Fibroblast of gingiva (primary cell): ENCODE measurements at places on chromosomes 16 and 17.

DNA sequence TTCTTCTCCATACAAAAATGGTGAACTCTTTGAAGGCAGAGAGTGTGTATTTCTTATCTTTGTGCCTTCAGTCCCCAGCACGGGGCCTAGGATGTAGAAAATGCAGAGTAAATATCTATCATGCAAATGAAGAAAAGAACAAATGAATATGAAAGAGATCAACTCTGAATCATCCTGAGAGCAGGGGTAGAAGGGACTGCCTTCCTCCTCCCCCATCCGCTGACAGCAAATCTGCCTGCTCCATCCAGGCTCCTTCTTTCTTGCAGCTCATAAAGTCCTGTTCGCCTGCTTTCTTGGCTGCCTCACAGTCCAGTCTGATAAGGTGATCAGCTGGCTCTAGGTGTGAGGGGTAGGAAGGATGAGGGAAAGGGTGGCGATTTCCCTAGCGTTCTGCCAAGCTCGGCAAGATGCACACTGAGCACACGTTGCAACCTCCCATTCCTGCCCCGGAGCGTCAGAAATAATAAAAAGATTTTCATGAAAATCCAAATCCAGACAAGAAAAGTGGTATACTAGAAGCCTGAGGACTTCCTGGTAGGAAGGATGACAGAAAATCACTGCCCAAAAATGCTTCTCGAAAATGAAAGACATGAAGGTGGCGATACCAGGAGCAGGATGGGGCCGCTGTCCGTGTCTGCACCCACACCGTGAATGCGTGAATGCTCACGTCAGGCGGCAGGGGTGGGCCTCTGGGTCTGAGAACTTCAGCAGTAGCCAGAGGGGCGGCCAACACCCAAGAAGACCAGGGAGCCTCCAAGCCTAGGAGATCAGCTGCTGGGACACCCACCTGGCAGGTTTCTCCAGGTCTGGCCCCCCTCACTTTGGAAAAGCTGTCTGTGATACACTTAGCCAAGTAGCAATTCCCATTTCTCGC lies 67.1 kb downstream of the VPS53 start:
- no peak for DNase-seq

GRCh38 chr17:40417258-40417608 lies 463 bp downstream of the TOP2A start:
- DNase-seq = no peak

- no peak for DNase-seq
These were observed 100.9 kb downstream of the C16orf95 start for GRCh38 chr16:87216148-87216840.

DNA sequence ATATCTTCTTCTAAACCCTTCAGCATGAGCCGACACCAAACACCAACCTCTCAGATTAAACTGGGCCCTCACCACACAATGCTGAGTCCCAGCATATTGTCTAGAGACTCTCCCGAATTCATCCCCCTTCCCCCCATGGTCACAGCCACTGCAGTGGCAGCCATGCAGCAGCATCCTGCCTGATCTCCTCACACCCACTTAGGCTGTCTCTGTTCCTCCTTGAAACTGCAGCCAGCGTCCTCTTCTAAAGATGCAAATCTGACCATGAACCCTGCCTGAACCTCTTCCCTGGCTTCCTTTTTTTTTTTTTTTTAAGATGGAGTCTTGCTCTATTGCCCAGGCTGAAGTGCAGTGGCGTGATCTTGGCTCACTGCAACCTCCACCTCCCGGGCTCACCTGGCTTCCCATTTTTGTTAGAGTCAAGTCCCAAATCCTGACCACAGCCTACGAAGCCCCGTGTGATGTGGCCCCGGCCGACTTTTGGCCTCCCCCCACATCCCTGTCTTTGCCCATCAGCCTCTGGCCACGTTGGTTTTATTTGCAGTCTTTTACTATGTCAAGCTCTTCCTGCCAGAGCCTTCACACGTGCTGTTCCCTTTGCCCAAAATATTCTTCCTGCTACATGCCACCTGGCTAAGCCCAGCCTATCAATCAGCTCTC lies 2.8 kb downstream of the FA2H start:
- DNase-seq = no peak

GRCh38 chr17:10384175-10384574 lies 11.4 kb upstream of the MYH13 start:
- DNase-seq = no peak

GRCh38 chr16:29809850-29810698 lies 1.9 kb upstream of the PRRT2 start:
- DNase-seq = no peak

GRCh38 chr17:69492410-69493071 lies 78.0 kb downstream of the MAP2K6 start:
- peak; percentile 75 for DNase-seq

DNA sequence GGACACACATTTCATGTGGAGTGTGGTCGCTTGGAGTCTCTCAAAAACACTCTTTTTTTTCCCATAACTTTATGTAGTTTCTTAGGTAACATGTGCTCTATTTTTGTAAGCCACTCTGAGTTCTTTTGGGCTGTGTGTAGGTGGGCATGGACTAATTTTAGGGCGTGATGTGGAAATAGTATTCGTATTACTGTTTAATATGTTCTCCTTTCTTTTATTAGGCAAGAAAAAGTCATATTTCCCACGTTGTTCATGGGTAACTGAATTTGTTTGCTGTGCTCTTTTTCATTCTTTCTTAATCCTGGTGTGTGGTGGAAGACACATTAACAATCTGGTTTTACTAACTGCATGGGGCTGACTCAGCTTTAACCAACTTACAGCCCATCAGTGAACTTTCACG lies 27.4 kb downstream of the NDEL1 start:
- peak; percentile 87 for DNase-seq

DNA sequence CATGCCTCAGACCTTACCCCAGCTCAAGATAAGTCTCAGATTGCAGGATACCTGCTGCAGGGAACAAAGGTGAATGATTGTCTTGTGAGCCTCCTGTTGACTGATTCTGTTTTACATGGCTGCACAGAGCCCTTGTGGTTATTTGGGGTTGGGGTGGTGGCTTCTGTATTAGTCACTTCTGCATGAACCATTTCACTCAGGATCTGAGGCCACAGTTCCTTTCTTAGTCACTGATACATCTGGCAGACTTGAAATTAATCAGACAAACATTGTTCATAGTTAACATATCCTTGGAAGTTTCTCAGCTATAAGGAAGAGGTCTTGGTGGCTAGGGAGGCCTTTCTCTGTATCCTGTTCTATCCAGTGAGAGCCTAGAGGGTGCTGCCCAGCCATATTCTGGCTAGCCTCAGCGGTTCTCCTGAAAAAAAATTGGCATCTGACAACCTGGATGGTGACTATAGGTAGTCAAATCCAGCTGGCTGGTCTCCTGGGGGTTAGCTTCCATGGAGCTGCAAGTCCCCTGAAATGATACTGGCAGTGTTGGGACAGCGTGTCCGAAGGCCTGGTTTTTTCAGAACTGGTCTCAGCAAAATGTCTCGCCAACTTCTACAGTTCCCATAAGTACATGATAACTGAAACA lies 8.4 kb upstream of the PLK1 start:
- DNase-seq = peak; percentile 45

- DNase-seq = no peak
These were observed 133.4 kb downstream of the OR1D5 start for GRCh38 chr17:2929881-2930533.

DNA sequence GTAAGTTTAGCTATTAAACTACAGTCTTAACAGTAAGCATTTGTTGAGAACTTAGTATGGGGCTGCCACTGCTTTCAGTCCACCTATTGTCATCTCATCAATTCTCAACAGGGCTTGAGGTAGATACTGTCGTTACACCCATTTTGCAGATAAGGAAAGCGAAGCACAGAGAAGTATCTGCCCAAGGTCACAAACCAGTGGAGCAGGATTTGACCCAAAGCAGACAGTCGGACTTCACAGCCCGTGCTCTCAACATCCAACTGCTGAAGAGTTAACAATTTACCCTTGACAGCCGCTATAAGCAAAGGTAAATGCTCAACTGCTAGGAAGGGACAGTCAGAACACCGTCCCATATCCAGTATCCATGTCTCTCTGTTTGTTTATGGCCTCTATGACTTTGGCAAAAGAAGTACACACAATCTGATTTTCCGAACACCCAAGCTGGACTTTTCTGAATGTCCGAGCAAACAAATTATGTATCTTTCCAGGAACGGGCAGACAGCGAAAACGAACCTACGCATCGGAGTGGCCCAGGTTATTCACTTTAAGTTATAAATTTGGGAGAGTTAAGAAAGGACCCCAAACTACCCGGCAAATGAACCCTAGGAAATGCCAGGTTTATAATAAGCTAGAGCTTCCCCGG lies 1.2 kb downstream of the SIAH1 start:
- no peak for DNase-seq

- DNase-seq = no peak
These were observed 14.0 kb downstream of the RPH3AL start for GRCh38 chr17:338442-339192.

GRCh38 chr17:7739746-7740145 lies 22.2 kb downstream of the DNAH2 start:
- DNase-seq = no peak

DNA sequence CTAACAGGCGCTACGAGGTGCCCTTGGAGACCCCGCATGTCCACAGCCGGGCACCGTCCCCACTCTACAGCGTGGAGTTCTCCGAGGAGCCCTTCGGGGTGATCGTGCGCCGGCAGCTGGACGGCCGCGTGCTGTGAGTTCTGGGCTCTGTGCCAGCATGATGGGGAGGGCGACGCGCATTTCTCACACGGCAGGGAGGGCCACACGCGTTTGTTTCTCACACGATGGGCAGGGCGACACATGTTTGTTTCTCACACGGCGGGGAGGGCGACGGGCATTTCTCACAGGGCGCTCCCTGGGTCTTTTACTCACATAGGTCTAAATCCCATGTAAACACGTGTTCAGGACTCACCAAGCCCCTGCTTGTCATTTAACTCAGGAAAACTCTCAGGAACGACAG lies 4.4 kb downstream of the GAA start:
- no peak for DNase-seq

DNA sequence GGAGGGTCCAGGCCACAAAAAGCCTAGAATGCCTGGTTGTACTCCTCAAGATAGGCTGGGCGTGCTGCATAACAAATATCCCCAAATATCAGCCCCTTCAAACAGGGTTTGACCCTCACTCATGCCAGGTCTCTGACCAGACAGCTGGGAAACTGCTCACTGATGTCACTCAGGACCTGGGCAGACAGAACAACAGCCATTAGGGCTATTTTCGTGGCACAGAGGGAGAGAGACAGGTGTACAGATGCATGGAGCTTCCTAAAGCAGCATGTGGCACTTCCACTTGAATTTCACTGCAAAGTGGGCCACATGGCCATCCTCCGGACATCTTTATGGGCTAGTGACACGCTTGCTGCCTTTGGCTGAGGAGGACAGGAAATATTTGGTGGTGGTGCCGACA lies 73.1 kb downstream of the SREBF1 start:
- DNase-seq = no peak

DNA sequence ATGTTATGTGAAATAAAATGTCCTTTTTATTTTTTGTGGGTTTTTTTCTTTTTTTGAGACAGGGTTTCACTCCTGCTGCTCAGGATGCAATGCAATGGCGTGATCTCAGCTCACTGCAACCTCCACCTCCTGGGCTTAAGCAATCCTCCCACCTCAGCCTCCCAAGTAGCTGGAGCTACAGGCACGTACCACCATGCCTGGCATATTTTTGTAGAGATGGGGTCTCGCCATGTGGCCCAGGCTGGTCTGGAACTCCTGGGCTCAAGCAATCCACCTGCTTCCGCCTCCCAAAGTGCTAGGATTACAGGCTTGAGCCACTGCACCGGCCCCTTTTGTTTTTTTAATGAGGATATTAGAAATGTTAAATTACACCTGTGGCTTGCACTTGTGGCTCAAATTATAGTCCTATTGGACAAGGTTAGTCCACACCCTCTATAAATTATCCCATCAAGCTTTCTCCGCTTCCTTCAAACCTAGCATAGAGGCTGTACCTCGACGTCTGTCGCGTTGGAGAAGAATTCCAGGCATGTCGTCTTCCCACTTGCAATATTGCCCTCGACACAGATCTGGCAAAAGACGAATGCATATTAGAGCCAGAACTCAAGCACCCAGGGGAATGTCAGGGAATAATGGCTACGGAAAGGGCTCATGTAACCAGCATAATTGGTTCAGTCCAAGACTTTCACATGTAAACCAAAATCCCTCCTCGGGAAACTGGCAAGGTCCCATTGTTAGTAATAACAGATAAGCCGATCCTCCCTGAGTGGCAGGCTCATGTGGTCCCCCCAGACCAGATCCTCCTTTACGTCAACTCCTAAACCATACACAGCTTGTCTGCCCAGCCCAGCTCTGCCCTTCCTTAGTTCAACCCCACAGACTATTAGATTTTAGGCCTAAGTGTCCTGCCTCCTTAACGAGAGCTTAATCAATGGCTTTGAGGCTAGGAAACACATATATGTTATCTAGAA lies 8.2 kb downstream of the TK2 start:
- no peak for DNase-seq

DNA sequence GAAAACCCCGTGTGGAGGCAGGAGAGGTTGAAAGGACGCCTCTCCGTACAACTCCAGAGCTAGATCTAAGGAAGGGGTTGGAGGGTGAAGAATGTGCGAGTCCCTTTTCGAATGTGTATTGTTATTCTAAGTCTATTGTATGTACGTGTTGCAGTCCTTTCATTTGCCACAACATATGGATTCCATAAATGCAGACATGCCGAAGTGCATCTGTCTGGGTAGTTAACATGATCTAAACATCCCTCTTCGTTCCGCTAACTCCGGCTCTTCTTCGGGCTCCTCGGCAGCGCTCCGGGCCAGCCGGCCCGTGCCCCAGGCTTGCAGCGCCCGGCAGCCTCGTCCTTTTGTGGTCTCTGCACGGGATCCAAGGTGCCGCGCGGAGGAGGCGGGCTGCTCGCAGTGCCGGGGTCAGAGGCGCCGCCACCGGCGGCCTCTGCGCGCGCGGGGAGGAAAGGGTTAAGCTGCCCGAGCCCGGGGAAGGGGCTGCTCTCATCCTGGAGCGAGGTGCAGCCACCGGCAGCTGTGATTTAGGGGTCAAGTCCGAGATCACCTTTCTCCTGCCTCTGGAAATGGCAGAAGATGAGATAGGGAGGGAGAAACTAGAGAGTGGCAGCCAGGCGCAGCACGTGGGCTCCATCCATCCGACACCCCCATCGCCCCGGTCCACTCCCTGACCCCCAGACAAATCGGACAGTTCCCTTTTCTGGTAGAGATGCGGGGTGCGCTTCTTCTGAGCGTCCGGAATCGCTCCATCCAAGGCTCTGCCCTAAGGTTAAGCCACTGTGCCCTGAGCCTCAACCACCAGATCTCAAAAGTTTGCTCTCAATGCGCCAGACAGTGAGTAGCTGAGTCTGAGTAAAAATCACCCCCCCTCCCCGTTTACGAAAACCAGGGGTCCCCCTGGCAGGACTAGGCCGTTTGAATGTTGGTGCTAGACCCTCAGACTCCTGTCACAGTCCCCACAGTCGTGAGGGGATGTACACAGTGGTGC lies 15.1 kb upstream of the ZFHX3 start:
- DNase-seq = no peak
